ENCODE measurements at places on chromosomes 7 and 10.

DNA sequence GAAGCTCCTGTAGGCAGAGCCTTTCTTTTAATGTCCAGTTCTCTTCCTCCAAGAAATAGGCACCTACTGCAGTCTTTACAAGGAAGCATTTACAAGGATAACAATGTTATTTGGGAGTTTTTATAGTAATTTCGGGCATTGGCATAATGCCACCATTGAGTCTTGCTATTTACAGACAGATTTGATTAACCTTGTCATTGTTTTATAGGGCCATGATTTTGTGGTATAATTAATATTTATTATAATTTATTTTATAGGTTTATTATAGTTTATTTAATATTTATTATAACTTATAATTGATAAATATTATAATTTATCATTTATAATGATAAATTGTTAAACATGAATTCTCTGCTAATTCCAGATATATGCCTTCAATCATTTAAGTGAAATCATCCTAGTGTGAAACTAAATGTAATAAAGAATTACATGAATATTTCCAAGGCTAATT, 573 bp upstream of the POT1 start:
- no peak for DNase-seq

GRCh38 chr7:36860681-36861080, 136.4 kb upstream of the AOAH start:
- DNase-seq, result no peak

- no peak for DNase-seq
Observed at GRCh38 chr10:3955955-3956617, 171.1 kb upstream of the KLF6 start.

GRCh38 chr7:141986923-141987322, 8.8 kb upstream of the MGAM start:
- no peak for DNase-seq

DNA sequence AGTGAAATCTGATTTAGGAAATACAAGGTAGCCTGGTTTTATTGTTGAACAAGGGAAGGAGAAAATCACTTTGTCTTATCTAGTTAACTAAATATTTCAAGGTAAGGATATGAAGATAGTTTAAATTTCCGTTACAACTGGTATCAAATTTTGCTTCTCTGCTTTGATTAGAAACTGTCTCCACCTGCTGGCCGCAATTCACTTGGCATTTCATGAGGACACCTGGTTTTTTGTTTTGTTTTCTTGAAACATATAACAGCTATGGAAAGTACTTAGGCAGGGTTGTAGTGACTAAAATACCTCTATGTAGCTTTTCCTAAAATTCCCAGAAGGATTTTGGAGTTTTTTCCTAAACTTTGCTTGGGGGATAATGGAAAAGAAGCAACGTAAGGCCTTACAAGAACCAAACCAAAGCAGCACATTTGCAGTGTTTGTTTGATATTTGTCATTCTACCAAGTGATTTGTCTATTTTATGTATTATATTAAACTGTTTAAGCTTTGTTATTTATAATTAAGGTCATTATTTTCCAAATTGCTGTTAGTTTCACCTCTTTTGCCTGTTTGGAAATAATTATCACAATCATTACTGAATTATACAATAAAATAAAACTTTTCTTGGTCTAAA, 73.6 kb downstream of the AHCYL2 start:
- peak; percentile 68 for DNase-seq

GRCh38 chr7:152615031-152615741, 60.8 kb downstream of the XRCC2 start:
- no peak for DNase-seq

DNA sequence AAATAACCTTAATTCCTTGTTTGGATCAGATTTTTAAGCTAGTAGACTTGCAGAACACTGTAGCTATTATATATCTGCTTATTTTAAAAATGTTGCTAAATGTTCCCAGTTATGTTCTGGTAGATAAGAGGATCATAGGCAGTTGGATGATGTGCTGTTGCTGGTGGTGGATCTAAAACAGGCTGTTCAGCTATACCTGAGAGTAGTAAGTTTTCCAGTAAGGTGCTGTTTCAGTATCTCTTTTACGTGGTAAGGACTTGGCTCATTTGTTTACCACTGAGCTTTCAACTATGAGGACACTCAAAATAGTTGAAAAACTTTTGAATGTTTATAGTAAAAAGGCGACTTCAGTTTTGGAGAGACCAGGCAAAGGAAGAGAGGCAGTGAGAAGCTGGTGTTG, 180.9 kb downstream of the CDK14 start:
- no peak for DNase-seq

GRCh38 chr10:22053048-22053447, 49.5 kb upstream of the DNAJC1 start:
- no peak for DNase-seq

DNA sequence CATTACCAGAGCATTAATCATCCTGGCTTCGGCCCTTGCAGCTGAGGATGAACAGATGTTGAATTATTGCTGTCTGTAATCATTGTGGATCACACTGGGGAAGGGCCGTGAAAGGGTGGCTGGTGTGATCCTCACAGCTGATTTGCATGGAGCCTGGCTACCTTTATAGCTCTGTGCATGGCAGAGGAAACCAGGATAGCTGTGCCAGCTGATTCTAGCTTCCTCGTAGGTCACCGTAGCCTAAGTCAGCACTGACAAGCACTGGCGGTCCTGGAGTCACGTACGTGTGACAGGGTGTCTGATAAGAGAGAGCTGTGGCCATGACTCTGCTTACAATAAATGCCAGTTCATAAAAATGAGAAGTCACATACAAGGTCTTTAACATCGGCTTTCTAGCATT, 76.5 kb downstream of the INSYN2A start:
- DNase-seq, result no peak

DNA sequence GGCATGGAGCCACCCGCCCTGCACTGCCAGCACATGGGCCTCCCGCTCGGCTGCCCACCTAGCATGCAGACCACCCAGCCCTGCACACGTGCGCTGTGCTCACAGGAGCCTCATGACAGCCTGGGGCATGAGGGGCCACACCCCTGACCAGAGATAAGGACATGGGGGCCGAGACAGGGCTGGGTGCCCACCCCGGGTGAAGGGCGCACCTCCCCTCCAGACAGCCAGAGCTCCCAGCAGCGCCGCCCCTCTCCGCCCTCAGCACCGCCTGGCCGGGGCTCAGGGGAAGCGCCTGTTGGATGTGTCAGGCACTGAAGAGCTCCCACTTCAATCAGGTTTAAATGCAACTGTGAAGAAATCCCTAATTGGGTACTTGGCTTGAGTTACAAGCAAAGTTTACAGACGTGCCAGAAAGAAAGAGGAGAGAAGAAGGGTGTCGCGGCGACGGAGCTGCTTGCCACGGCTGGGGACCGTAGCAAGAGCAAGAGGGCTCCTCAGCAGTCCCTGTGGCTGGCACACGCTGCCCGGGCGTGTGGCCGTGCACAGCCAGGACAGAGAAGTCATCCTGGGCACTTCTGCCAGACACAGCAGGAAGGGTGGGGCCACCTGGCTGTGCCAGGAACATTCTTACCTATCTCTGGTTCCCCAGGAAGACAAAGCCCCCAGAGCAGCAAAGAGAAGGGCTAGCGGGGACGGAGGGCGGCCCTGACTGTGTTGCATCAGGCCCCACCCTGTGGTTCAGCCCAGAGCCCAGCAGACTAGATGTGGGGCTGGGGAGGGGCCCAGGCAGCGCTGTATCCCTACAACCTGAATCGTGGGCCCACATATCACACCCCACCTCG, 247.4 kb downstream of the ELFN1 start:
- DNase-seq, result no peak

- DNase-seq, result no peak
Observed at GRCh38 chr10:123156078-123156477, 1.9 kb downstream of the BUB3 start.

DNA sequence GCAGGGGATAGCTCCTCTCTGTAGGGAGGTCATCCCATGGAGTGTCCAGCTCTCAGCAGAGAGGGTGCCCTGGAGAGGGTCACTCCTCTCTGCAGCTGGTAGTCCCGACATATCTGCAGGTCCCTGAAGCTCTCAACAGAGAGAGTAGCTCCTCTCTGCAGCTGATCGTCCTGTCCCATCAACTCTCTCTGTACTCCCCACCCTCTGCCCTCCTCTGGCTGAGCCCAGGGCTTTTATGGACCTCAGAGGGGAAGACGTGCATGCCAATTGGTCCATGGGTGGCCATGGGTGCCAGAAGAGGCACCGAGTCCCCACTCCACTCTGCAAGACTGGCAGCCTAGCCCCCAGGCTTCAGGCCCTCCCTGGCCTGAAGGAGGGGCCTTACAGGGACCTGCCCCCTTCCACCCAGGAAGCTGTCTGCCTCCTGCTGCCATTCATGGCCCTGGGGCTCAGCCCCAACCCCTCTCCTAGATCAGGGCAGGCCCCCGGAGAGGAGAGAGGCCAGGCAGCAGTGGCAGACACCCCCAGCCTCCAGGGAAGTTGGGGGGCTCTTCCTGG, 9.0 kb upstream of the BLVRA start:
- DNase-seq, result no peak

DNA sequence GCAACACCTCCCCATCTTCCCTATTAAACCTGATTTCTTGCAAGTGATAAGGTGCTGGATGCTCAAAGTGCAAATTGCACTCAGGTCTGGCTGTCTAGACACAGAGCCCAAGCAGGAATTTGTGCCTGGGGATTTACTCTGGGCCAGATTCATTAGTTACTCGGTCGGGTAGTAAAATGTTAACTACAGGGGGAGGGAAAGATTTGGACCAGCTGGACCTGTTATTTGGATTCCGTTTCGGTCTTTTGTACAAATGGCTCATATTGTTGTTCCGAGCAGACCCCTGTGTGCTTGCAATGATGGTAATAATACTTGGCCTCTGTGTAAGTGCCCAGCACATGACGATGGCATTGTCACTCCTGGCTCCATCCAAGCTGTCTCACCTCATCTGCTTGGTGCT, 609.6 kb downstream of the KCNMA1 start:
- DNase-seq, result peak; percentile 22

DNA sequence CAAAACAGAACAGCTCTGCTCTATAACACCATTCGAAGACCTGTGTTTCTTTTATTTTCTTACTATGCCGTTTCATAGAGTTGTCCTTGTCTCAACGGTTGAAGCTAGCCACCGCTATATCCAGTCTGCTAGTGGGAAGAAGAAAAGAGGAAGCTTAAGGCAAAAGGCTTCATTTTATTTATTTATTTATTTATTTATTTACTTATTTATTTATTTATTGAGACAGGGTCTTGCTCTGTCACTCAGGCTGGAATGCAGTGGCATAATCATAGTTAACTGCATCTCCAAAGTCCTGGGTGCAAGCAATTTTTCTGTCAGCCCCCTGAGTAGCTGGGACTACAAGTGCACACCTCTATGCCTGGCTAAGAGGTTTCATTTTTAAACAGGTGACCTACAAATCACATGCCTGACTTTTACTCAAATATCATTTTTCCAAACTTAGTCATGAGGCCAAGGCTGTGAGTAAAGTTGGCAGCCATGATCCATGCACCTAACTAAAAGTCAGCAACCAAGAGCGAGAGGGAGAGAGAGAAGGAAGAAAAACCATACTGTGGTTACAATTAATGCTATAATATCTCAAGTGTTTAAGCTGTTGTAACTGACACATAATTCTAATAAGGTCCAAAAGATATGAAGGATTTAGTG, 1305.3 kb upstream of the LRRTM3 start:
- DNase-seq, result no peak

GRCh38 chr10:97543025-97543546, 29.5 kb upstream of the ANKRD2 start:
- no peak for DNase-seq

DNA sequence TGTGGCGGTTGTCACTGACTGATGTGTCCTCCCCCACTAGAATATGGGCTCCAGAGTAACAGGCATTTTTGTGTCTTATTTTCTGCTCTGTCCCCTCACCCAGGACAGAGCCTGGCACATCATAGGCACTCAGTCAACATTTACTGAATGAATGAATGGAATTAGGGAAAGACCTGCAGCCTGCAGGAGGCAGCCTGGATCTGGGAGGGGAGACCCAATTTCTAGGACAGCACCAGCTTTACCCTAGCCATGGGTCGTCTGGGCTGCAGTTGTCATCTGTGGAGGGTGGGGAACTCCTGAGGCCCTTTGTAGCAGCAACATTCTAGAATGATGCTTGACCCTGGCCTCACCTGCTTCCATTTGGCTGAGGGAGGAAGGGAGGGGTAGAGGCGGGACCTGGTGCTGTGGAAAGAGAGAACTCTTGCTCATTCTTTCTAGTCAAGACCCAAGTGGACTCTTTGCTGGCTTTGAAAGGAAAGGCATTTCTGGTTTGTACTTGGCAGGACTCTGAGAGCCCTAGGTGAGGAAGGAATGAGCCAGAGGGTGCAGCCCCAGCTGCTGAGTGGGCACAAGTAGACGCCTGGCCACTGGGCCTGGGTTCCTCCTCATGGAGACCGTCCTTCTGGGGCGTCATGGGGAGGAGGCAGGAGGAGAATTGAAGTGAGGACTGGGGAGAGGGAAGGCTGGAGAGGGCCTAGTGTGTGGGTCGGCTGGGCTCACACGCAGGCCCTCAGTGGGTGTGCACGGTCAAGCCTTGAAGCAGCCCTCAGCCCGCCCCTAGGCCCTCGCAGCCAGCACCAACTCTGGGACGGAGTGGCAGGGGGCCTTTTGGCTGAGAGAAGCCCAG, 8.9 kb downstream of the FGF8 start:
- no peak for DNase-seq

DNA sequence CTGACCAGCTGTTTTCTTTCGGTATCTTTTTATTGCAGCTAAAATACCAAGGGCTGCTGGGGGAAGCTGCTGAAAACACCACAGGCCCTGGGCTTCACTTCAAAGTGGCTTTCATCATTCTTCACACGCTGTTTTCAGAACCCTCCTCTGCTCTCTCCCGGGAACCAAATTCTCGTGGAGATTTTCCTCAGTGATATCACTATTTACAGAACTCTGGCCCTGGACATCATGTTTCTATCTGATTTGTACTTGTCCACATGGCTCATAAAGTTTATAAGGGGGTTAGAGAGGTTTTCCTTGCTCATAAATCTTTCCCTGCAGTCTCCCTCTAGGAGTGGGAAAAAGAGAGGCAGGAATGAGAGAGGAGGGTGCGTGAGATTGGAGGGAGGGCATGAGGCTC, 177.4 kb upstream of the NPVF start:
- no peak for DNase-seq

DNA sequence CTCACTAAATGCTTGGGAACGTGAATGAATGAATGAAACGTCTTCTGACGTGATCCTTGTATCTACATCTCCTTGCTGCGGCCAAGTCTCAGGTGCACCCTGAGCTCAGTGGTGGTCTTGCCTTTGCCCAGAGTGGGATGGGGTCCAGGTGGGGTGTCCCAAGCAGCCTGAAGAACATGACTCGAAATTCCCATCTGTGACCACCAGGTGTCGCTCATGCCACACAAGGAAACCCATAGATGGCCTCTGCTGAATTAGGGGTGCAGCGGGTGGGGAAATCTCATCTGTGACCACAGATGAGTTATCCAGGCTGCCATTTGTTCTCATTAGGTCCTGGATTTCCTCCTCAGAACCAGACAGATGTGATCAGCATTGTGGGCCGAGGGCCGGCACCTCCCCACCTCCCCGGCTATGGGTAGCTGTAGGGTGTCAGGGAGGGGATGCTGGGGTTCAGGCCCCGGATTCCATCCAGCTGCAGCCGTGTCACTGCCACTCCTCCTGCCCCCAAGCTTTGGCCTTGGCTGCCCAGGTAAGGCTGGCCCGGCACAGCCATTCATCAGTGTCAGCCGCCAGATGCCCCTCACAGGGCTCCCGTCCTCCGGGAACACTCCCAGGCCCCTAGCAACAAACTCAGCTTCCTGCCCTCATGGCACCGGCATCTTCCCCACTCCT, 21.0 kb upstream of the GNA12 start:
- DNase-seq, result peak; percentile 71

Measured in cerebellar cortex (tissue), 1 donor.